ENCODE measurements at places on chromosomes 6 and 20.

DNA sequence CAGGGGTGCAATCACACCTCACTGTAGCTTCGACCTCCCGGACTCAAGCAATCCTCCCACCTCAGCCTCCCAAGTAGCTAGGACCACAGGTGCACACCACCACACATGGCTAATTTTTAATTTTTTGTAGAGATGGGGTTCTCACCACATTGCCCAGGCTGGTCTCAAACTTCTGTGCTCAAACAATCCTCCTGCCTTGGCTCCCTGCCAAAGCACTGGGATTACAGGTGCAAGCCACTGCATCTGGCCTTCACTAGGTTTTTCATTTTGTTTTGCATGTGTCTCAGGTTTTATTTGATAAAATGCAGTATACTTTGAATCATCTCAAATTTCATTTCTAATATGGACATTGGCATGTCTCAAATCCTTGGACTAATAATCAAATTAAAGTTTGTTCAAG, 98.7 kb downstream of the SLC16A10 start:
- no peaks in the 10 kb centered on the region for H3K36me3 ChIP-seq
- H3K4me1 ChIP-seq = peaks cover 5% of the 10 kb centered on the region
- H3K4me3 ChIP-seq = no peak overlapping the region

GRCh38 chr20:54532573-54532972, 57.2 kb downstream of the DOK5 start:
- DNase-seq = no peak
- no peaks in the 10 kb centered on the region for H3K36me3 ChIP-seq
- H3K27ac ChIP-seq = no peak overlapping the region
- H3K27me3 ChIP-seq = no peaks in the 10 kb centered on the region

DNA sequence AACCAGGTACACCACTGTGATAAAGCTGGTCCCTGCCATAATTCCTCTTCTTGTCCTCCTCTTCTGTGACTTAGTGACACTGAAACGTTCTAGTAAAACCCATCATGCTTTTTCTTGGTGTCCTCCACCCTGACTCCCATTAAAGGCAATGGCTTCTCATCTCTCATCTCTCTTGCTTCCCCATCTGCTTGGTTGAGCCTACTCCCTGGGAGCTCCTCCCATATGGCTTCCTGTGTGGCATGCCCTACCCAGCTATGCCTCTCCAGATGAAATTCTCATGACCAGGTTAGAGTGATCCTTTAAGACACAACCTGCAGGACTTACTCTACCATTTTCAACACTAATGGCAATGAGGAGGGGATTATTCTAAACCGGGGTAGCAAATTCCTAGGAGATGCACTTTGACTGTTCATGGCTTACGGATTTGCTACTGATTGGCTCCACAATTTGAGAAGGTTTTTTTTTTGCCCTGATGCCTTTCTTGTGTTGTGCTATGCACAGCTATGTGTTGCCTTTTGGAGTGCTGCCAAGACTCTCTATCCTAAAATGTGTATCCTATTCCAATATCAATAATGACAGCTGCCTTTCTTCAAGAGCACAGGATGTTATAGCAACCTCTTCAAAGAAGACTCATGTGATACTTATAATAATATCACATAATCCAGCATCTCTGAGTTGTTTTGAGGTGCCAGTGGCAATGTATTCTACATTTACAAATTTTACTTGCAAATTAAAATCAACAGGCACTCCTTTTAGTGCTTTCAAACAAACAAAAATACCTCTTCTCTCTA, 6.1 kb downstream of the SIRPG start:
- no peak overlapping the region for H3K27ac ChIP-seq
- H3K4me1 ChIP-seq = no peaks in the 10 kb centered on the region
- DNase-seq = no peak
- H3K27me3 ChIP-seq = peaks cover 2% of the 10 kb centered on the region

GRCh38 chr6:74875193-74875592, 330.7 kb downstream of the COL12A1 start:
- H3K27ac ChIP-seq = no peak overlapping the region
- no peaks in the 10 kb centered on the region for H3K36me3 ChIP-seq
- H3K4me3 ChIP-seq = no peak overlapping the region
- no peaks in the 10 kb centered on the region for H3K27me3 ChIP-seq
- no peaks in the 10 kb centered on the region for H3K4me1 ChIP-seq
- no peak for DNase-seq

GRCh38 chr6:46898006-46898405, 23.7 kb downstream of the ADGRF5 start:
- H3K36me3 ChIP-seq = no peaks in the 10 kb centered on the region
- no peak overlapping the region for H3K27ac ChIP-seq
- H3K27me3 ChIP-seq = no peaks in the 10 kb centered on the region
- DNase-seq = no peak

DNA sequence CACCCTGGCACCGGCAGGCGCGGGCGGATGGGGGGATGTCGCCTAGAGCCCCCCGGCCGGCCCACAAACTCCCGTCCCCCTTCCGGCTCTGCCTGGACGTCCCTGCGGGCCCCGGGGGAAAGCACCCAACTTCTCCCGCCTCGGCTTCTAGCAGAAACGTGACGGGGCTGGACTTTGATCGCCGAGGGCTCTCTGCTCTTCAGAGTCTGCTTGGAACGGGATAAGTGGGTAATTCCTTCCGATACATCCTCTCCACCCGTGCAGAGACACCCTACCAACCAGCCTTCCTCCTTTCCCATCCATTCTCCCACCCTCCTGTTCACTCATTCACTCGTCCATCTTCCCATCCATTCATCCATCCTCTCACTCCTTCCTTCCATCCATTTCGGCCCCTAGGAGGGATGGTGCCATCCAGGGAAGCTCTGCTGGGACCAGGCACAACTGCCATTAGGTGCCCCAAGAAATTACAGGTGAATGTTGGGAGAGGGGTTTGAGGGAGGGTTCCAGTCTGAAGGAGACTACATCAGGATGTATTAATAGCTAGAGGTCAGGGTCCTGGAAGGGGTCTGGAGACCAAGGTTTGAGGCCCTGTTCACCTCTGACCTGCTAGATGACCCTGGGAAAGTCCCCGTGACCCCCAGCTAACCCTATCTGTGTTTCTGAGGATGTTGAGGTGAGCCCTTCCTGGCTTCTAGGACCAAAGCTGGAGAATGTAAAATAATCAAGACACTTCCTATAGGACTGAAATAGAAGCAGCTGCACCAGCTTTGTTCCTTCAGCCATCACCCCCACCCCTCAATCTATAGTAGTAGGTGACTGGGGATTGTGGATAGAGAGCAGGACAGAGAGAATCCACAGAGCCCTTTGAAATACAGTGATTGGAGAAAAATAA, 538 bp downstream of the TTLL9 start:
- peak overlapping the region; percentile 93 for H3K4me3 ChIP-seq
- H3K27me3 ChIP-seq = no peaks in the 10 kb centered on the region
- no peak for DNase-seq
- peaks cover 36% of the 10 kb centered on the region for H3K4me1 ChIP-seq
- H3K36me3 ChIP-seq = no peaks in the 10 kb centered on the region
- H3K27ac ChIP-seq = no peak overlapping the region

- no peaks in the 10 kb centered on the region for H3K27me3 ChIP-seq
- peak; percentile 81 for DNase-seq
- peak overlapping the region; percentile 35 for H3K27ac ChIP-seq
- H3K36me3 ChIP-seq = no peaks in the 10 kb centered on the region
- H3K4me3 ChIP-seq = no peak overlapping the region
- peaks cover 36% of the 10 kb centered on the region for H3K4me1 ChIP-seq
Observed at GRCh38 chr6:13098793-13099570, 229.4 kb downstream of the TBC1D7 start.

- H3K4me3 ChIP-seq = no peak overlapping the region
- no peaks in the 10 kb centered on the region for H3K27me3 ChIP-seq
- no peaks in the 10 kb centered on the region for H3K36me3 ChIP-seq
- DNase-seq = peak; percentile 42
- peaks cover 30% of the 10 kb centered on the region for H3K4me1 ChIP-seq
Observed at GRCh38 chr6:15994814-15995459, 133.9 kb upstream of the MYLIP start.

DNA sequence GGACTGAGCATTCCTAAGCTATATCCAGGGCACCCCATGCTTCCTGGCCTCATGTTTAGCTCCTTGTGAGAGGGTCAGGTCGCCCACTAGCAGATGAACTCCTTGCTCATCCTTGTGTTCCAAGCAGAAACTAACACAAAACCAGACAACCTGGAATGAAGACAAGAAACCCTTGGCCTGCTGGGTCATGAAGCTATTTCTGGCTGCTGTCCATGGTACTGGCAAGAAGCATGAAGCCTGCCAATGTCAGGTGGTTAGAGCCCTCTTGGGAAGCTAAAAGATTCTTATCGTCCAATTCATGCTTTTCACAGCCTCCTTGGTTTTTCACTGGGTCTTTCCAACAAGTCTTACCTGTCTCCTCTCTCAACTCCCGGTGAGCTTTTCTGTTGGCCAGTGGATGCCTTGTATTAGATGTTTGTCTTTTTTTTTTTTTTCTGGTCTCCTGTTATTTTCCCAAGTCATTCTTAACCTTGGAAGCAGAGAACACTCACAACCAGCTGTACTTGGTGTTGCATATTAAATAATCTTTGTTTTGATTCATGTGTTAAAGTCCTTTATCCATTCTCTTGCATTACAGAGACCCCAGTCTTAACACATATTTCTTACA, 180.3 kb downstream of the ANKRD60 start:
- no peak overlapping the region for H3K4me3 ChIP-seq
- no peaks in the 10 kb centered on the region for H3K4me1 ChIP-seq
- H3K27me3 ChIP-seq = peaks cover 7% of the 10 kb centered on the region
- no peaks in the 10 kb centered on the region for H3K36me3 ChIP-seq

GRCh38 chr20:1299522-1299921, 29.4 kb downstream of the SDCBP2 start:
- H3K4me3 ChIP-seq = no peak overlapping the region
- no peaks in the 10 kb centered on the region for H3K36me3 ChIP-seq
- DNase-seq = peak; percentile 35
- no peaks in the 10 kb centered on the region for H3K4me1 ChIP-seq

GRCh38 chr20:48671141-48671540, 156.7 kb downstream of the PREX1 start:
- H3K27me3 ChIP-seq = no peaks in the 10 kb centered on the region
- peaks cover 15% of the 10 kb centered on the region for H3K36me3 ChIP-seq
- H3K27ac ChIP-seq = no peak overlapping the region
- peaks cover 16% of the 10 kb centered on the region for H3K4me1 ChIP-seq
- no peak overlapping the region for H3K4me3 ChIP-seq

DNA sequence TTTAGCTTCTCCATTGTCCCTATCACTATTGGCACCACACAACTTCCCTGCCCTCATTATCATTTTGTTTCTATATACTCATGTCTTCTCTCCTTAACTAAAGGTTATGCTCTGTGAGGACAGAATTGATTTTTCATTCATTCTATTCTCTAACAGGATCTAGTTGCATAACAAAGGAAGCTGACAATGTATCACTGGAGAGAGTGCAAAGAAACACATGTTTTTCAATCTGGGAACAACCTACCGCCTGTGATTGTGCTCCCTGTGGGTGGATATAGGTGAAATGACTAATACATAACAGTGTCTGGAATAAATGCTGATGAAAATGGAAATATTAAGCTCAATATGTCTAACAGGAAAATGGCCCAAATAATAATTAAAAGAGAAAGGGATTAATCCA, 56.6 kb downstream of the COL12A1 start:
- H3K27me3 ChIP-seq = no peaks in the 10 kb centered on the region
- DNase-seq = no peak
- H3K36me3 ChIP-seq = no peaks in the 10 kb centered on the region
- H3K4me3 ChIP-seq = no peak overlapping the region
- no peaks in the 10 kb centered on the region for H3K4me1 ChIP-seq

- no peaks in the 10 kb centered on the region for H3K4me1 ChIP-seq
- no peaks in the 10 kb centered on the region for H3K27me3 ChIP-seq
- no peak for DNase-seq
Observed at GRCh38 chr20:57938158-57939108, 228.6 kb upstream of the PMEPA1 start.

GRCh38 chr6:137271245-137272183, 52.3 kb upstream of the IFNGR1 start:
- no peaks in the 10 kb centered on the region for H3K36me3 ChIP-seq
- no peaks in the 10 kb centered on the region for H3K4me1 ChIP-seq
- H3K27ac ChIP-seq = no peak overlapping the region
- H3K27me3 ChIP-seq = no peaks in the 10 kb centered on the region
- H3K4me3 ChIP-seq = no peak overlapping the region

DNA sequence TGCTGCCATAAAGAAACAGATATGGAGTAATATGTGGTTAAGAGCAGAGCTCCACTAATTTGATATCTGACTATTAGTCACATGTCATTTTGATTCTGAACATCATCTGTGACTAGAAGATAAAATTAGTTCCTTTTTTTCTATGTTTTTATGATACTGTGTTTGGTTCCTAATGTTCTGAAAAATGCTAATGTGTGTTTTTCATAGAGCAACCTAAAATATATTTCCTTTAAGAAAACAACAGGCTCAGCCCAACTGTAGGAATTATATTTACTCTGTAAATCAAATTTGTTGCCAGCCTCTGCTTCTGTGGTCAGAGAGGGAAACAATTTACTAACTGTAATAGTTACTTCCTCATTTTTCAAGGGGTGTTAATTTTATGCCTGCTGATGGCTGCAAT, 33.3 kb upstream of the TXLNB start:
- peak overlapping the region; percentile 93 for H3K27ac ChIP-seq
- H3K27me3 ChIP-seq = no peaks in the 10 kb centered on the region
- H3K4me3 ChIP-seq = no peak overlapping the region

Measured in common myeloid progenitor, CD34-positive (primary cell).